ENCODE measurements at places on chromosomes 7 and 10. TPM values are rescaled to one million over a fixed set of nuclear protein-coding genes. Genes with fewer than 3 reads are reported as not detected.

Gene CDNF
- total RNA-seq: 0.86 TPM

Gene SCIN
- 0.31 TPM for total RNA-seq

Gene ADGRA1
- total RNA-seq: 0.42 TPM

Gene PRPS1L1
- total RNA-seq: not detected

Gene H2AZ2
- 206 TPM for total RNA-seq

Gene STRIP2
- total RNA-seq: 5.1 TPM

Gene ARID5B
- total RNA-seq: 2.6 TPM

Gene IKZF5
- total RNA-seq: 5.9 TPM

Gene RASSF4
- total RNA-seq: 5.0 TPM

Gene TYW1B
- 3.0 TPM for total RNA-seq
